ENCODE measurements at places on chromosomes 13 and 19.

- DNase-seq = peak; percentile 54
Measured at GRCh38 chr19:31338069-31338776, 11.0 kb downstream of the TSHZ3 start.

GRCh38 chr13:80712026-80712425 is 371.1 kb upstream of the SPRY2 start:
- DNase-seq = no peak

DNA sequence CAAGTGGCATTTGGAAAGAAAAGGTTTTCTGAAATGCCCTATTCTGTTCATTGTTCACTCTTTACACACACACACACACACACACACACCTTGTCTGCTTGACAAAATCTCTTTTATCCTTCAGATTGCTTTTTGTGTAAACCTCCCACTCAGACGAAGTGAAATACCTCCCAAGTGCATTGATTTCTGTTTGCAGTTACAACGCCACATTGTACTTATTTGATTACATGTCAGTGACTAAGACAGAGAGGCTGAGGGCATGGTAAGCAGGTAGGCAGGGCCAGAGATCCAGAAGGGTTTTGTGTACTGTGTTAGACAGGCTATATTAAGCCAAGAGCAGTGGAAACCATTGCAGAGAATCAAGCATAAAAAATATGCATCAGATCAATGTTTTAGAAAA is 561.8 kb downstream of the GPC6 start:
- DNase-seq = peak; percentile 16

GRCh38 chr19:11530432-11530831 is 1.5 kb upstream of the ECSIT start:
- peak; percentile 82 for DNase-seq

DNA sequence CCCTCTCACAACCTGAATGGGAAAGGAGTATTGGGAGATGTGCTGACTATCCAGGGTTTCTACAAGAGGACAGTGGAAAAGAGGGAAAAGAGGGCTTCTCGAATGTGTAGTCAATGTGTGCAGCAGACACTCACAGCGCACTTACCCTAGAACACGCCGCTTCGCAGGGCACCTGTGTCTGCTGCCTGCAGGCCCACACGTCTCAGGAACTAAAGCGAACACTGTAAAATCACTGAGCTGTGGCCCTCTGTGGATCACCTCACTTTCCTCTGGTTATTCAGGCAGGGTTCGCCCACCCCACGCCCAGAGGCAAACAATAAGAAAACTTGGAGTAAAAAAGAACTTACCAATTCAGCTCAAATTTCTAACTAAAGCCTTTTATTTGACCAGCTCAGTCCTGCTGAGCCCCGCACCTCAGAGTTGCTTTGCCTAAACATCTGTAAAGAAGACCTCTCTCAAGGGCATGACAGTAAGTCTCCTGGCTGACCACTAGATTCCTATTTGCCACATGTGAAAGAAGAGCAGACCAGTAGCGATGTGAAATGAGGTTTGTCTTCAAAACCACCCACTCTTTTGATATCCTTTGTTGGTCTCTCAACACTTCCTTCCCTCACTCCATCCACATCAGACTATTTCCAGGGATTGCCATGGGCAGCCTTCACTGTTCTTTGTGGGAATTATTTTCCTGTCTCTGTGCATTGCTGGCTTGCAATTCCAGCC is 19.3 kb upstream of the DOCK9 start:
- no peak for DNase-seq

- no peak for DNase-seq
Measured at GRCh38 chr13:57857945-57858344, 226.4 kb downstream of the PCDH17 start.

DNA sequence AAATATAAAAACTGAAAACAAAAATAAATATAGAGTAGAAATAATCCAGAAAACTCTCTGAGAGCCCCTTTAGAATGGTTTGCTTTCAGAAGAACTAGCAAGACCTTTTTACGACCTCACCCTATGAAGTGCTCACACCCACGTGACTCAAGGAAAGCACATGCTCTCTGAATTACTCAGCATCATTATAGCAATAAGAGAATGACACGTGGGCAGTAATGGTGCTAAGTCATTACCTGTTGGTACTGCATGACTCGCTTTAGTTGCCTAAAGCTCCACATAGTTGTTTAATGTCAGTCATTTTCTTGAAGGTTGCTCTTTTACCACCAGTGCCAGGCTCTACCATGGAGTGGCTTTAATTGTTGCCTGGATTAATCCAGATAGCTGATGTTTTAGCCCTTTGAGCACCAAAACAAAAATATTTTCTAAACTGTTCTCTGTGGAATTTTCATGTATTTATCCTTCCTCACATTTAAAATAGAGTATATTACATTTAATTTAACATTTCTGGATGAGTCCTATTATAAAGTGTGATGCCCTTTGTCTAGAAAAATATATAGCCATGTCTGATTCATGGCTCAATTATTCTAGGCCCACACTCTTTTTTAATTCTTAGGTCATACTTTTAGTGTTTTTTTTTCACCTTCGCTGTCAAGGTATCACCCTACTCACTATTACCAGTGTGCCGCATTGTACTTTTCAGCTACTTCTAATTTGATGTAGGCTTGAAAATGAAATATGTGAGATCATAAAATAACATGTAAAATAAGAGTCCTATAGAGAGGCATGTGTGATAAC is 56.8 kb downstream of the THSD1 start:
- peak; percentile 62 for DNase-seq

GRCh38 chr19:1053176-1054101 is 13.5 kb upstream of the ARHGAP45 start:
- DNase-seq = no peak

DNA sequence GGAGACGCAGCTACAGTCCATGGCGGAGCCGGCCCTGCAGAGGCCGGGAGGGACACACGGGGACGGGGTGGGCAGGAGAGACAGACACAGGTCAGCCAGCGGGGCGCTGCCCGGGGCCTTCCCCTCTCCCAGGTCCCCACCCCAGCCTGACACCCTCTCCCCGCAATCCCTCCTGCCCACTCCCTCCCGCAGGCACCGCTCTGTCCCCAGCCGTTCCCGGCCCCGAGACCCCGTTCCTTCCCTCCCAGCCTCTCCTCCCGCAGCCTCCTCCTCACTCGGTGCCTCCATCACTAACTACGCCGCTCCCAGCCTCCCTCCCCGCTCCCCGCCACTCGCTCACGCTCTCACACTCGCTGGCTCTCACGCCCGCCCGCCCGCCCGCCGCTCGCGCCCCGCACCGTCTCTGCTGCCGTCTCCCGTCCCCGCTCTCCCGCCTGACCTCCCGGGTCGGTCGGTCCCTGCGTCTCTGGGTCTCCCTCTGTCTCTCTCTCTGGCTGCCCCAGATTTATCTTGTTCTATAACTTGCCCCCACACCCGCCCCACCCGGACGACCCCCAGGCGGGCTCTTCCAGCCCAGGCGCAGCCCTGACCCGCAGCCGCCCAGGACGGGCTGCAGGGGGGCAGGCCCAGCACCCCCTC is 15.2 kb downstream of the ERFL start:
- DNase-seq = no peak

DNA sequence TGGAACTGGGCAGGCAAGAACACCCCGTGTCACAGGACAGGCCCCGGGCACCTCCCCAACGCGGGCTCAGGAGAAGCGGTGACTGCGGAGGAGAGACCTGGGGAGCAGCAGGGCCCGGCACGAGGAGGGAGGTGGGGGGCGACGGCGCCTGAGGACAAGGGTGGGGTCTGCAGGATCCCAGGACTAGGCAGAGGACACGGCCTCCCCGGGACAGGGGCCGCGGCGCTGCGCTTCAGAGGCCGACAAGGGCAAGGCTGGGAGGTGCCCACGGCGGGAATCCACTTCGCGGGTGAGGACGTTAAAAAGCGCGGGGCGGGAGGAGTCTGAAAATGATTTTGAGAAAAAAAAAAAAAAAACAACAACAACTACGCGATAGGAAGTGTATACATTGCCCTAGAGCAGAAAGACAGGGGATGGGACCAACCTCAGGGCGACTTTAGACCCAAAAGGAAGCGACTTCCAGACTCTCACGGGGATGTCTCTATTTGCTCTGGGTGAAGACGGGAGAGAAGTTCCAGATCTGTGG is 44.9 kb downstream of the ZNF611 start:
- DNase-seq = peak; percentile 48

DNA sequence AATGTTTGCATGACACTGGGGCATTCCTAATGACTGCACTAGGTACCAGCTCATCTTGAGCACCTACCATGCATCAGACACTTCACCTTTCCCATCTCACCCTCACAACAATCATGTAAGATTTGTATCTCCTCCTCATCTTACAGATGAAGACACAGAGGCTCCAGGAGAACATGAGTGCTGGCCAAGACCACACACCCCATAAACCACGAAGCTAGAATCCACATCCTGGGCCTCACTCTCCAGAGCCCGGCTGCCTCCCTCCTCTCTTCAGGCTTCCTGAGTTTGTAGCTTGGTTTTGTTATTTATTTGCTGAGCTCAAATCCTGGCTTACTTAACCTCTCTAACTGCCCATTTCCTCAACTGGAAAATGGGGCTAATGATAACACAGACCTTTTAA is 25.9 kb downstream of the FAM216B start:
- DNase-seq = no peak

DNA sequence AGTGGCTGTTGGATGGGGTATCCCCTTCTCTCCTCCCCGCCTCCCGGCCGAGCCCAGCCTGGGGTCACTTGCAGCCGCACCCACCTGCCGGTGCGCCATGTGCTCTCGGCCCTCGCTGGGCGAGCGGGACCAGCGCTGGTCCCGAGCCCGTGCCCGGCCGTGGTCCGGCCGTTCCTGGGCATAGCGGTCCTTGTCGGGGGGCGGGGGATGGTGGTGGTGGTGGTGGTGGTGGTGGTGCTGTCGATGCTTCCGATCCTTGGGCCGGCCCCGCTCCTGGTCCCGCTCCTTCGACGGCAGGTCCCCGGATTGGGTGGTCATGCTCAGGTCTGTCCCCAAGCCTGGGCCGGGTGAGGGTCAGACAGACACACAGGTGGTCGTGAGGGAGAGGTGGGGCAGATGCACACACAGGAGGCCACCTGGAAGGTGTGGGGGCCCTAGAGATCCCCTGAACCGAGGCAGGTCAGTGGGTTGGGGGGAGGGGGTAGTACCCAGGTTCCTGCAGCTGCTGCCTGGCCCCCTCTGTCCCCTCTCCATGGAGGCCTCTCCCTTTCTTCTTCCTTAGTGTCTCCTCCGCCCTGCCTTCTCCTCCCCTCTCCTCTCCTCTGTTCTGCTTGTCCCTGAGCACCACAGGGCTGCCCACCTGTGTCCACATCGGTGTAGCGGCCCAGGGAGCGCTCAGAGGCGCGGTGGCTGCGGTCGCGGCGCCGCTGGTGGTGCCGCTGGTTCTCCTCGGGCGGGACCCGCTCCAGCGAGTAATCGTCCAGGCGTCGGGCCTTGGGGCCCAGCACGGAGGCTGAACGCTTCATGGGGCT is 58.7 kb downstream of the IER2 start:
- no peak for DNase-seq

DNA sequence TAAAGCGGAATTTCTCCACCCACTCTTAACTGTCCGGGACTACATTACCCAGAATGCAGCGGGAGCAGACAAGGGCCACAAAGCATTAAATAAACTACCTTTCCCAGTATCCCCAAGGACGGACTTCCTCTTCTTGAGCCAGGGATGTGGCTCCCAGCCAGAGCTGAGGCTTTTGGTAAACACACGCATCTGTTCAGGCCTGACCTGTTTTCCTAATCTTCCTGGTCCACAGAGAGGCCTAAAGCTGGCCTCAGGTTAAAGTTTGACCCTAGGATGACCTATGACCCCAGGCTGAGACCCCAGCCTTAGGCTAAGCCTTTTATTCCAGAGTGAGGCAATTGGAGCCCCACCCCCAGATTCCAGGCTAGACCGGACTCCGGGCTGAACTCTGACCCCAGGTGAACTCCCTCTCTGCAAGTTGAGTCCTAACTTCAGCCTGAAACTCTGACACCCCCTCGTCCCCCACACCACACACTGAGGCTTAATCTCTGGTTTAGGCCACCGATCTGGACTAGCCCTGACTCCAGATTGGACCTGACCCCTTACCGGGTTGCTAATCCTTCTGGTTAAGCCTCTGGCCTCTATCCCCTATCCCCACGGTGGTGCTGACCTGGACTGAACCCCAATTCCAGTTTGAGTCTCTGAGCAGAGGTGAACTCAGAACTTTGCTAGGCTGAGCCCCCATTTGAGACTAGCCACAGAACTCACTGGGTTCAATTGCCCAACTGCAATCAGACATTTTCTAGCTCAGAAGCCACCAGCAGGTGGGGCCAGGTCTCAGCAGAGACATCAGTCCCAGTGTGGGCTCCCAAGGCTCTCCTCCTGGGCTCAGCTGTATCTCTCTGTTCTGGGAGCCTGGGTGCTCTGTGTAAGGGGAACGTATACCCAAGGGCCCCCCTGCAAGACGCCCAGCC is 750 bp upstream of the GPR108 start:
- DNase-seq = peak; percentile 88

- no peak for DNase-seq
Measured at GRCh38 chr19:6999933-7000332, 21.3 kb downstream of the MBD3L2B start.

DNA sequence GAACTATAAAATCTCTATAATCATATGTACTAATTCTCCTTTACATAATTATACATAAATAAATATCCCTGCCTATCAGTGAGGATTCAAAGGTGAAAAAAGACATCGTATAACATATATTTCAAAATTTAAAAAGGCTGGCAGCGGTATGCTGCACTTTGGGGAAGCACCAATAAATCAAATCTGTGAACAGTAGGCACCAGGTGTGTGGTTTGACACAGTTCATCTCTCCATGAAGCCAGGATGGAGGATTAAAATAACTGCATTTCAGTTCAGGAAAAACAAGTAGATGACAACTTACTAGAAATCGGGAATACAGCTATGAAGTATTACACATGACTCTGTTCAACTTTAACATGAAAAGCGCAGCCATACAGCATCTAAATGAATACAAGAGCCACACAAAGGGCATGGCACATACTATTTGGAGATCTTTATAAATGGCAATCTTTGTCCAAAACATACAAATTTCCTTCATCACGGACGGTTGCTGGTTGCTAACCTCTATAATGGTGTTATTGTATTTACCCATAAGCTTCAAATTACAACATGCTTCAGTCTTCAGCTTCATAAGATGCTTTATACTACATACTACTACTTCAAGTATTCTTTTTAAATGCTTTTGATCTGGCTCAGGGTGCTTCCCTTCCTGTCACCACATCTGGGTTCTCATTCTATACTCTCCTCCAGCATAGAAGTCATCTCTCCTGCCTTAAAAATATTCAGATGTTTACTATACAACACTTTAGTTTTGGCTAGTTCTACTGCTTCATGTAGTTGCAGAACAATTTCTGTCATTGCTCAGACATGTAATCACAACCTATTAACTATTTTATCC is 128.7 kb downstream of the KLF12 start:
- no peak for DNase-seq

GRCh38 chr13:113904411-113904810 is 40.5 kb upstream of the GAS6 start:
- peak; percentile 58 for DNase-seq

DNA sequence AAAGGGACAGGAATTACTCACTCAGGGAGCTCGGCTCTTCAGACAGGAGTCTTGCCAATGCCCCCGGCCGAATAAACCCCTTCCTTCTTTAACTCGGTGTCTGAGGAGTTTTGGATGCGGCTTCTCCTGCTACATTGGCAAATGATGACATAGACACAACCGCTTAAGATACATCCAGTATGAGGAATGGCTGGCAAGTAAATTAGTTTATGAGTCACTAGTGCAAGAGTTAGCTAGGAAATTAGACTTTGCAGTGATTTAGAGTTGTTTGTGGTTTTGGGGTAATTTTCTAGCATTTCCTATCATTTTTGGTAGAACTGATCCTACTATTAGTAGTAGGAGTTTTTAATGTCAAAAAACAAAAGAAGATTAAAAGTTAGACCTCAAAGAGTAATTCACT is 166.2 kb downstream of the SLITRK1 start:
- peak; percentile 1 for DNase-seq
